ENCODE measurements at places on chromosomes 1 and 21.

DNA sequence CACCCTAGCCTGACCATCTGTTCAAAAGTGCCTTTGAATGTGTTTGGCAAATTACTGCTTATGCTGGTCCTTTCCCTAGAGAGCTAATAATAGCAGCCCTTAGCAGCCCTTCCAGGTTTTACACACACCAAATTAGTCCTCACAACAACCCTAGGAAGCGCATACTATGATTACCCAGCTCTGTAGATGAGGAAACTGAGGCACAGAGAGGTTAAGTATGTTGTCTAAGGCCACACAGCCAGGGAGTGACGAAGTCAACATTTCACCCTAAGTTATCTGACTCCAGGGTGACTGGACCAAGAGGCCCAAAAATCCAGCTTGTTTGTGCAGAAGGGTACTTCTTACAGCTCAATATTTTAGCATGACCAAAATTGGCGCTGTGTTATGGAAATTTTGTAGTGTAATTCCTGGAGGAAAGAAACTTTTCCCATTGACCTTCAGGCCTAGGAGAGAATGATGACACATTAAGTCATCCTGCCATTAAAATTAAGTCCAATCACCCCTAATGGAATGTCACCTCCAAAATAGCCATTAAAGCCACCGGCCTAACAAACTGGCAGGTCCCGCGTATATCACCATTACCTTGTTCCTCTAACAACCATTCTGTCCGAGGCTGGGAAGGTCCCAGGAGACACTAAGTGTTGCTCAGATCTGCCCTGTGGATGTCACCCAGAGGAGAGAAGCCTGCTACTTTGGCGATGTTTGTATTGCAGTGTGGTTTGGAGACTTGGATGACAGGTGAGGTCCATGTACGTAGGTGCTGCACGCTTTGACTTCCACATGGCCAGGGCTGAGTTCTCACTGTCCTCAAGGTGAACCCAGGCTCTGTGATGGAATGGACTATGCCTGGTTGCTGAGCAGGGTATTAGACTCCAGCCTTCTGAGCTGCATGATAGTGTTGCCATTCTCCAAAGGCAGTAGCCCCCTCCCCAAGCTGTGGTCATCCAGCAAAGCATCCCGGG, 258.3 kb downstream of the TOMM20 start:
- DNase-seq = no peak

DNA sequence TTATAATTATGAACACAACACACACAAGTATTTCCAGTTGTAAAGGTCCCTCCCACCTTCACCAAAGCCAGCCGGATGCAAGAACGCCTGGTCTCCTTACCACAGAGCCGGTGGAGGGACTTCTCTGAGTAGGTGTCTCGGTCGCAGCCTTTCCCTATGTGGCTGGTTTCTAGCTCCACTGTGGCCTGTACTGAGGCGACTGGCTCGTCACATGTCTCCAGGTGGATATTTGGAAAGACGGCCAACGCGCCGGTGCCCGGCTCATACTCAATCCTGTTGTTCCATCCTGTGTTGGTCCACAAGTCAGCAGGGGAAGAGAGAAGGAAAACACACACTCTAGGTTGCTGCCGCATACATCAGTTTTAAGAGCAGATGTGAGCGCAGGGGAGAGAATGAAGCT, 74.4 kb downstream of the CLSTN1 start:
- DNase-seq = no peak

GRCh38 chr1:7912145-7912544, 28.5 kb downstream of the TNFRSF9 start:
- no peak for DNase-seq

- DNase-seq = no peak
Observed at GRCh38 chr1:46102769-46103476, 29.5 kb downstream of the PIK3R3 start.

GRCh38 chr1:99849413-99849743, 783 bp upstream of the AGL start:
- no peak for DNase-seq

GRCh38 chr1:68723791-68724190, 226.9 kb upstream of the DEPDC1 start:
- no peak for DNase-seq

DNA sequence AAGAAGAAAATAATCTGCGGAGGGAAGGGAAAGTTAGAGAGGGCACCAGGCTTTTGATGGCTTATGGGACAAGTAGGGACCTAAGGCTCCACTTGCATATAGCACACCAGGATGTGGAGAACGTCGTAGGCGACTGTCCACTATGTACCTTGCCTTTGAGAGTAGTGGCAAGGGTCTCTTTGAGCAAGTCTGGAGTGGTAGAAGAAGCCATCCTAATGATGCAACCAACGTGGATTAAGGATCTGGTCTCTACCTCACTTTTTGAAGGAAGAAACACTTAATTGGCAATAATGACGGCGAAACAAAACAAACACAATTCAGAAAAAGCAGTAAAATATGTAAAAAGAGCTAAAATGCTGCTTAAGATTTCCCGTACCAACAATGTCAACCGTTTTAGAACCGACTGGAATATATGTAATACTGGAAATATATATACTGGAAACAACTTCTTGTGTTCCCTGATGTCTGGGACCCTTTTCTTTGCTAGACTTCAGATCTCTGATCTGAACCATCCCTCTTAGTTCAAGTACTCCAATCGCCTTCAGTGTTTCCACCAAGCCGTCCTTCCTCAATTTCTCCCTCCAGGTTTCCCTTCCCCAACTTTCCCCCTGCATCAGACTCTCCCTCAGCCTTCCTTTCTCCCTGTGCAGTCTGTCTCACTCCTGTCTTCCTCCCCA, 821 bp upstream of the KHDRBS1 start:
- DNase-seq = no peak

GRCh38 chr1:214102907-214103306, 115.1 kb downstream of the PROX1 start:
- DNase-seq = no peak

DNA sequence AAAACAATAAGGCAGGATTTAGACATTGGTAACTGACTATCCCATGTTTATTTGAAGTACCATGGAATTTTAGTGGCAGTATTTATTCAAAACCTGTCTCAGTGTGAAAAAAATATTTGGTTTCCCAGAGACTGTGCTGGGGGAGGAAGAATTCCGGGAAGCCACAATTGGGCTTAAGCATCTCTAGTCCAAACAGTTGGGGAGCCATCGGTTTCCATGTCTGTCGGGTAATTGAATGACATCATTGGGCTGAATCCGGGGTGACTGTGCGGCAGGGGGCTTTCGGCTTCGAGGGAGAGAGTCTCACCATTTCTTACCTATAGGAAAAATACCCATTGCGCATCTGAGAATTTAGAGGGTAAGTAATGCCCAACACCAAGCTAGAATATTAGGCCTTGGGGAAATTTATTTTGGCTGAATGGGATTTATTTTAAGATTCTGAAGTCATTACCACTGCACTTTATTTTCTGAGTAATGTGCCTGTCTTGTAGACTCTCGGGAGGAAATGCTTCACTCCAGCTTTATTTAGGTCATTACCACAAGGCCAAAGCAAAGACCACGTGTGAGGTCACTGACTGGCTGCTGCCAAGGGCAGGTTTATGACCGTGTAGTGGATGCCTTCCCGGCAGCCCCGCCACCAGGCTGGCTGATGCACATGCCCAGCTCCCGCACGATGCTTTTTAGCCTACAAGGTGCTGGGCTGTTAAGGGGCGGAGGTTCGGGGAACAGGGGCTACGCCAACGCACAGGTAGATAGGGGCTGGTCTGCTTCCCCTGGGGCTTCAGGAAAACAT, 23.1 kb upstream of the UMODL1 start:
- DNase-seq = peak; percentile 56

DNA sequence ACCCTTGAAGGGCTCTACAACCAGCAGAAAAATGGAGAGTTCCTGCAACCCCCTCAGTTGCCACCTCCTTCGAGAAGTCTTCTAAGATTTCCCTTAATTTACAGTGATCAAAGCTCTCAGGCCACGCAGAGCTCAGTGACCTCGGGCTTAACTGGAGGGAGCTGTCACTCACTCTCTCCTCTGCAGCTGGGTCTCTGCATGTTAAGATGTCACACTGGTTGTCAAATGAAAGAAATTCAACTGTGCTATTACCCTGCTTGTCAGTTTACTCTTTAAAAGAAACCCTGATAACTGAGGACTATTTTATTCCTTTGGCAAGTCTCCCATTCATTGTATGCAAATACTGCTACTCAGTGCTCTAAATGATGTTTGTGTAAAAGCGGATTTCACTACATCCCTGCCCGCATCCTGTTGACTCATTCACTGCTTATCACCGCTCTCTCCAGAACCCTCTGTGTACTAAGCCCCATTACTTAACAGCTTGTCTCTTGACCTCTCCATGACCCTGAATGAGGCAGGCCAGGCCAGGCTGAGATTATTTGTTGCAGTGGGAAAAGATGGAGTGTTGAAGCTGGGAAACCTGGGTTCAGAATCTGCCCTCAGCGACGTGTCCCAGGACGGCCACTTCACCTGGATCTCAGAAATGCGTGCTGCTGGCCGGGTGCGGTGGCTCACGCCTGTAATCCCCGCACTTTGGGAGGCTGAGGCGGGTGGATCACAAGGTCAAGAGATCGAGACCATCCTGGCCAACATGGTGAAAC, 13.7 kb downstream of the DHRS3 start:
- DNase-seq = peak; percentile 93

GRCh38 chr1:244601336-244601735, 51.6 kb upstream of the DESI2 start:
- no peak for DNase-seq

DNA sequence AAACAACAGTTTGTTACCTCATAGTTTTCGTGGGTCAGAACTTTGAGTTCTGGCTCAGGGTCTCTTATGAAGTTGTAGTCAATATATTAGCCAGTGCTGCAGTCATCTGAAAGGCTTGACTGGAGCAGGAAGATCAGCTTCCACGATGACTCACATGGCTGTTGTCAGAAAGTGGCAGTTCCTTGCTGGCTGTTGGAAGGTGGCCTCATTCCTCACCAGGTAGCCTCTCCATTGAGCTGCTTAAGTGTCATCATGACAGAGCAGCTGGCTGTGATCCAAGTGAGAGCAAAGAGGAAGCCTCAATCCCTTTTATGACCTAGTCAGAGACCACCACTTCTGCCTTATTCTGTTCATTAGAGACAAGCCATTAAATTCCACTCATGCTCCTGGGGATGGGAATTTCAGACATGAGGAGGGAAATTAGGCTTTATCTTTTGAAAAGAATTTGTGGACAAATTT, 5.6 kb downstream of the OSBPL9 start:
- DNase-seq = no peak

DNA sequence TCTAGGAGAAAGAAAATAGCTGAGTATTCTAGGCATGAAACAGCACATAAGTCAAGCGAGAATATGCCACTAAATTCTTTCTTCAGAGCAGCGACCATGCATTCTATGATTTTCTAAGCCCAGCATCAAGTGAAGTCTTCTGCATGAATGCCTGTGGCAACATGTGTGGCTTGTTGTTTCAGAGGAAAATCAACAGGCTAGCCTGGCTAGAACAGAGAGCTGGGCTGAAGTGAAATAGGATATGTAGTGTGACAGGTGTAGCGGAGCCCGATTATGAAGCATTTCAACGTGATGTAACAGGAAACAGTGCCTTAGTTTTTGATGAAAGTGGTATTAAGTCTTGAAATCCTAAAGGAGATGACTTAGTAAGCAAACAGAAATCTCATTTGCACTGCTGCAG, 7.0 kb downstream of the CSDE1 start:
- no peak for DNase-seq

- peak; percentile 71 for DNase-seq
Observed at GRCh38 chr1:19682257-19682656, 17.6 kb downstream of the HTR6 start.

- no peak for DNase-seq
Observed at GRCh38 chr1:35324486-35324885, 56.0 kb downstream of the ZMYM4 start.

DNA sequence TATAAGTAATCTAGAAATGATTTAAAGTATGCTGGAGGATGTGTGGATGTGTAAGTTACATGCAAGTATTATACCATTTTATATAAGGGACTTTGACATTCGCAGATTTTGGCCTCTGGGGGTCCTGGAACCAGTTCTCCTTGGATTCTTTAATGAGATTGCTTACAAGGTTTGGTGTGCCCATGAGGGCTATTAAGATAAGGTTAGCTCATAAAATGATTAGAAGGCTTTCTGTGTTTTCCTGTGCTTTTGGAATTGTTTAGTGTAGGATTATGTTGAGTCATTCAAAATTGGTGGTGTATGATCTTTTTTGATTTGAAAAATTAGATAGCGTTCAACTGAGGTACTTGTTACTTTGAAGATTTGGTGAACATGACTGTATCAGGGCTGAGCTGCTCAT, 5.6 kb downstream of the USP25 start:
- DNase-seq = no peak

DNA sequence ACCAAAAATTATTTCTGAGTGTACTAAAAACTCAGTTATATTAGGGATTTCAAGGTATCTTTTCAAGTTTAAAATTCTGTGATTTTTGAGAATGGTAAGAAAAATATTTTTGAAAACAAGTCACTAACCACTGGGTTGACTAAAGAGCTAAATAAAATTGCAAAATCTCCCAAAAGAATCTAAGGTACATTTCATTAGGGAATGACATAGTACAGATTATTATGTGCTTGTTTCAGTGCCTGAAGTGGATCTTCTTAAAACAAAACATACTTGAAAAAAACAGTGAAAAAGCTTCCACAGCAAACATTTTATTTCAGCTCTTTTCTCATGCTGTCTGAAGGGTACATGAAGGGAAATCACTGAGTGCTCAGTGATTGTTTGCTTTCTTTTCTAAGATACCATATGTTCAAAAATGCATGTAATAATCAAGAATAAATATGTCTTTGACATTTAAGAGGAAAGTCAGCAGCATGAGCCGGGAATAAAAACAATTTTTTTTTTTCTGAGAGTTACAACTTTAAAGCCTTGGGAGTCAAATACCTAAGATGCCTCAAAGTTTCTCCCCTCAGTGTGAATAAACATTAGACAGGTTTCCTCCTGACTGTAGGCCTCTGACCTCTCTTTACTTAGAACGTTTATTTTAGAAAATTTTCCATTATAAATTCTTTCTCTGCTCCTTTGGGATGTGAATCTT, 200.7 kb downstream of the KCNT2 start:
- no peak for DNase-seq

DNA sequence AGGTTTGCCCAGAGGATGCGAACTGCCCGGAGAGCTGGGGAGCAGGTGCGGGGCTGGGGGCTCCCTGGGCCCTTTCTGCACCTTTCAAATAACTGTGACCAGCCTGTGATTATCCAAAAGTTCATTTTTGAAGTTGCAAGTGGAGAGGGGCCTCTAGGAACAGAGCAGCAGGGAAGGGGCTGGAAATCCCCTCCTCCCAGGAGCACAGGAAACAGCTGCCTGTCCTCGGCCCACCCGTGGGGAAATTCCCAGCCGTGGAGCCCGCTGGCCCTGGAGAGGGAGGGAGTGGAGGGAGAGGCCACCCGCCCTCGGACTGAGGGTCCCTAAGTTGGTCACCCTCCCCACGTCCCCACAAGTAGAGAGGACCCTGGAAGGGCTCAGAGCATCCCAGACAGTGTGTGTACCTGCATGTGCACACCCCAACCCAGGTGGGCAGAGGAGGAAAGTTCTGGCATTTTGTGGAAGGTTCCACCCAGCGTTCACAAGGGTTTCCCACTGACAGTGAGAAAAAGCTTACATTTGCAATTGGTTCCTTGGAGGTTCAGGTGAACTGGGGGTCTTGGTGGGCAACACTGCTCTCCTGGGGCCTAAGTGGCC, 1.2 kb upstream of the TNFRSF4 start:
- no peak for DNase-seq

- no peak for DNase-seq
Observed at GRCh38 chr1:43556782-43557181, 26.1 kb downstream of the PTPRF start.
